ENCODE measurements at places on chromosomes 7 and 10.

DNA sequence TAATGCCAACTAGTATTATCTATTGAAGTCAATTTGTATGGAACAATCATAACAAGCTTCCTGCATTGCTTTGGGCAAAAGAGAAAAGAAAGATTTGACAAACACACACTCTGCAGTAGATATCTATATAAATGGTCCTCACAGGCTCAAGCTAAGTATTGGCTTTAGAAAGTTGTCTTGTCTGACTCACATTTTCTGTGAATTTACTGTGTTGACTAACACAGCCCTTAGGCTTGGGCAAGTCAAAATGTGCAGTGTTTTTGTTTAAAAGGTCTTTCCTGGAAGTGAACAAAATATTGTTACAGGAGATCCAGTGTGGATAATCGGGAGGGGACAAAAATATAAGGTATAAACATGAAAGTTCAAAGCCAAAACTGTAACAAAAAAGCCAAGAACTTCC lies 194.4 kb downstream of the RELN start:
- DNase-seq = no peak

GRCh38 chr10:34576797-34577196 lies 238.3 kb downstream of the PARD3 start:
- no peak for DNase-seq

- DNase-seq = no peak
Measured at GRCh38 chr10:114442091-114442630, 37.9 kb upstream of the AFAP1L2 start.

DNA sequence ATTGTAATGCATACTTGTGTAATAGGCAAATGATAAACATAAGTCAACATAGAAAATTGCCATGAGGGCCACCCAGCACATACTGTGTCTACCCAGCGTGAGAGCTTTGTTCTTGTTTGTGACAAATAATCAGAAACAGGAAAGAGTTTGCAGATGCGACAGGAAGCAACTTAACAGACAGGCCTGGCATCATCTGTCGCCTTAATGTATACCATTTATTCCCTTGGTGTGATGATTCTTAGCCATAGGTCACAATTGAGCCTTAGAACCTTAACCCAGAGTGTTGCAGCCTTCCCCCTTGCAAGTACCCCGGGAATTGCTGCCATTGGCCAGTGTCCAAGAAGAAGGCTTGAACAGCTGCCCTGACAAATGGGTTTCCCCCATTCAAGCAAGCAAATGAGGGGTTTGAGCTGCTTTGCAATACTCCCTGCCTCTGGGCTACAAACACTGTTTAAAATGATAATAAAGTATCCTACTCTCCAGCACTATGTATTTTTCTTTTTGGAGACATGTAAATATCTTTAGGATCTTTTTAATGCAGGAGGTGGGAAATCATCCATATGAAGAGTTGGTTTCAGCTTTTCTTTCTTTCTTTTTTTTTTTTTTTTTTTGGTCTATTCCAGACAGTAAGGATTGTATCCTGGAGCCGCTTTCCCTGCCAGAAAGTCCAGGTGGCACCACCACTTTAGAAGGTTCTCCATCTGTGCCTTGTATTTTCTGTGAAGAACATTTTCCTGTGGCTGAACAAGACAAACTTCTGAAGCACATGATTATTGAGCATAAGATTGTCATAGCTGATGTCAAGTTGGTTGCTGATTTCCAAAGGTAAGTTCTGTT lies 80.0 kb downstream of the ZNF277 start:
- DNase-seq = no peak

GRCh38 chr10:116654816-116655215 lies 34.1 kb downstream of the PNLIPRP2 start:
- no peak for DNase-seq

GRCh38 chr10:4820804-4821401 lies 5.1 kb upstream of the AKR1E2 start:
- DNase-seq = peak; percentile 4

DNA sequence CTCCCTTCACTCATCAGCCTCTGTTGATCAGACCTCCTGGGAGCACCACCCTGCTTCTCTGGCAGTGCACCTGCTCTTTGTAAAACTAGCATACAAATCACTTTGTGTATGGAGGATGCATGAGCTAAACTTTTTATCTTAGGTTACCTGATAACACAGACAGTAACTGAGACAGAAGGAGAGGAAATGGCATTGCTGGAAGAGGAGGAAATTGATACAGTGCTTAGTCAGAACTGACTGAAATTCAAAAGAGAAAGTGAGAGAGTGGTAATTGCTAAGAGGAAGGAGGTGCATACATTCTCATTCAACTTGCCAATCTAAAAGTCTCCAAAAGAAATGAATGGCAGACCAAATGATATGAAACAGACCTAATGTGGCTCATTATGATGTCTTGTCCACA lies 1120.7 kb downstream of the GATA3 start:
- DNase-seq = no peak

- DNase-seq = no peak
Measured at GRCh38 chr7:47283497-47284131, 298.3 kb downstream of the TNS3 start.

DNA sequence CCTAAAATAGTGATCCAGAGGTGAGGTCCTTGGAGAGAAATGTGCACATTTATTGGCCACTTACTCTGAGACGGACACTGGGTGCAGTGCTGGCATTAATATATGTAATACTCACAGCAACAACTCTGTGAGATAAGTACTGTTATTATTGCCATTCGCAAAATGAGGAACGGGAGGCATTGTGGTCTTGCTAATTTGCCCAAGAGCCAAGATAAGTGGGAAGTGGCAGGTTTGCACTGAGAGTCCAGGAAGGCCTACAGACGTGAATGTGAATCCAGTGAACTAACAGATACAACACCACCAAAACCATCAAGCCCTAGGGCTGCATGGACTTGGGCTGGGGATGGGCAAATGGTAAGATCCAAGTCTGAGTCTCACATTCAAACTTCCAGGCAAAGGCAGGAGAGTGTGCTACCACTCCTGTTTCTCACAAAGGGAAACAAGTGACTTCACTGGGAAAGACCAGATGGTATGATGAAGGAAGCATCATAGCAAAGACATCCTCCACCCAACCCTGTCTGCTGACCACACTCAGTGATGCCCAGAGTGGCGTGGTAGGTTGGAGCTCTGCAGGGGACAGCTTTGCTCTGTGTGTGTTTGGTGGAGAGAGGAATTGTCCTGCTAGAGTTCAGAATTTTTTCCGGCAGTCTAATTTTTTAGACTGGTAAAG lies 19.2 kb downstream of the TMEM273 start:
- DNase-seq = no peak

DNA sequence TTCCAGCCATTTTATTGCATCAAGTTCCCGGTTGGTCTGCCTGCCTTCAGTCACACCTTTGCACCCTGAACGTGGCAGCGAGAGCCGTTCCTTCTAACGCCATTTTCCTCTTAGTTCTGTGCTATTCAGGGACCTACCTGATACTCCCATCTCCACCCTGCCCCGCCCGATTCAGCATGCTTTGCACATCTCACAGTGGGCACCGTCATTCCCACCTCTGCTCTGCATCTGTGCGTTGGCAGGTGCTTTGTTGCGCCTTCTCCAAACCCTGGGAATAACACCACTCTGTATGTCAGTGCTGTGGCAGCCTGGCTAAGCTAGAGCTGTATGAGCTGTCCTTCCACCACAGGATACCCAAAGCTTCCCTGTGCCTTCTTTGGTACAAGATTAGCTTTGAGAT lies 96.8 kb downstream of the ACTR3B start:
- DNase-seq = no peak

DNA sequence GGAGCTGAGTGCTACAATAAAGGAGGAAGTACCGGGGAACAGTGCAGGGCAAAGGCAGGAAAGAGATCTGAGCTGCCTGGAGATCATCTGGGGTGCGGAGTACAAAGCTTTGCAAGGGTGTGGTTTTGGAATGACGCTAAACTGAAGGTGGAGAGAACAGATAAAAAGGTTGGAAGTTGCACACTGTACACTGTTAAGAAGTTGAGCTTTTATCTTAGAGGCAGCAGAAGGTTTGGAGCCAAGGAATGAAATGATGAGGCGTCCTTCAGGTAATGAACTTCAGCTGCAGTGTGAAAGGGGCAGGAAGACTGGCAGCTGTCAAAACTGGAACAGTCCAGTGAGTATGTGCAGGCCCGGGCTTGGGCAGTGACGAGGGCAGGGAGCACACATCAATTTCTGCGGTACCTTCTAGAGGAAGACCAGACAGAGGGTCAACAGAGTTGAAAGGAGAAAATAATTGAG lies 7.2 kb upstream of the ANKRD61 start:
- DNase-seq = no peak

DNA sequence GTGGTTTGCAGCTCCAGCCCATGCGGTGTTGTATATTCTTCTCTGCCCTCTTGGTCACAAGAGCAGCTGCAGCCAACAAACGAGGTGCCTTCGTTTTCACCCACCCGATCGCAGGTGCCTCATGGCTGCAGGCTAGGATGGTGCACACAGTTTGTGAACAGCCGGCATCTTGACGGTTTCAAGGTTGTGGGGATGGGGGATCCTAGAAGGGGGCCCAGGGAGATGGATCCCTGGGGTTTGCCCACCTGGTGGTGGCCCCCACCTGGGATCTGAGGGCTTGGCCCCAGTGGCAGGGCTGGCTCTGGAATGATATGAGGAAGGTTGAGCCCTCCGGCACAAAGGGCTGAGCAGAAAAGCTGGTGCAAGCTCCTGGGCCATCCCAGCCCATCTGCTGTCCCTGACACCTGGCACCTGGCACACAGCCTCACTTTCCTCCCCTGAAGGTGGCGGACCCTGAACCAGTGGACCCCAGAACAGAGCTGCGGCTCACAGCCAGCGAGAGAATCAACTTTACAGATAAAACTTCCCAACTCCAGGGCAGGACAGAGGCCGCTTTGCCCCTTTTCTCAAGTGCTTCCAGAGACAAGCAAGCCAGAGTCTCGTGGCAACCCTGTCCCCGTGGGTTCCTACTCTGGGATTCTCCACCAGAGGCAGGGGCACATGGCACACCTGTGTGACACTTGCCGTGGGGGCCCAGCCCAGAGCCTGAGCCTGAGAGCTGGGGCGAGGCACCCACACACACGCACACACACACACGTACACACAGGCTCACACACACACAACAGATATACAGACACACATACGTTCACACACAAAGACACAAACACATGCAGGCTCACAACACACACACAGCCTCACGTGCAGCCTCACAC lies 177.3 kb upstream of the PPP2R2D start:
- no peak for DNase-seq

DNA sequence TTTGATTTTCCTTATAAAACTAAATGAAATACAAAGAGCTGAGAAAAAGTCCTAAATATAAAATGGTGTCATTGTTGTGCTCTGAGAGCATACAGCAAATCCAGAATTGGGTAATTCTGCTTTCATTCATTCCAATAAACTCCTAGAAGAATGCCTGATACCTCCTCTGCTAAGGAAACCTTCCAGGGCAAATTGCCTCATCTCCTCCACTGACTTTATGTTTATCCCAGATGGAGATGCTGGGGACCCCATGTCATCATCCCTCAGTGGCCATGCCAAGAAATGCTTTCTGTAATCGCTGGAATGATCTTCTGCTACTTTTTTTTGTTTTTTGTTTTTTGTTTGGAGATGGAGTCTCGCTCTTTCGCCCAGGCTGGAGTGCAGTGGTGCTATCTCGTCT lies 119.3 kb upstream of the PRKCQ start:
- no peak for DNase-seq

- DNase-seq = no peak
Measured at GRCh38 chr10:27747096-27747451, 1.5 kb upstream of the MKX start.

DNA sequence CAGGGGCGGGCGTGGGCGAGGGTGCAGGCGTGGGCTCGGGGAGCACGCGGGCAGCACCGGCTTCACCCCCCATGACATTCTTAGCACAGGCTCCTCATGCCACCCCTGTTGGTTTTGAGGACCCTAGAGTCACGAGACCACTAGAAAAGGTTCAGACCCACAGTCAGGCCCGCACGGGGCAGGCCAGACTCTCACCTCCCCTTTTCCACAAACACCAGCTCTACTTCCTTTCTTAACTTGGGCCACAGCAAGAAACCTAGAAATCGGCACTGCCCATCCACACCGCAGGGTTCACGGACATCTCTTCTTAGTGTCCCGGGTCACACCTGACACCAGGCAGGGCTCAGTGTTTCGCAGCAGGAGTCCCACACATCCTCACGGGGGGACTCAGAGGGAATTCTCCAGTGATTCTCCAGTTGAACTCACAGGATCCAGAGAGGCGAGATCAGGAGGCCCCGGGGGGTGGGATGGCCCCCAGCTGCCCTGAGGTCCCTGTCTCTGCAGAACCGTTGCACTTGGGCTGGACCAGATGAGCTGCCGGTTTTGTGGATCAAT lies 52.0 kb downstream of the JAKMIP3 start:
- DNase-seq = no peak

DNA sequence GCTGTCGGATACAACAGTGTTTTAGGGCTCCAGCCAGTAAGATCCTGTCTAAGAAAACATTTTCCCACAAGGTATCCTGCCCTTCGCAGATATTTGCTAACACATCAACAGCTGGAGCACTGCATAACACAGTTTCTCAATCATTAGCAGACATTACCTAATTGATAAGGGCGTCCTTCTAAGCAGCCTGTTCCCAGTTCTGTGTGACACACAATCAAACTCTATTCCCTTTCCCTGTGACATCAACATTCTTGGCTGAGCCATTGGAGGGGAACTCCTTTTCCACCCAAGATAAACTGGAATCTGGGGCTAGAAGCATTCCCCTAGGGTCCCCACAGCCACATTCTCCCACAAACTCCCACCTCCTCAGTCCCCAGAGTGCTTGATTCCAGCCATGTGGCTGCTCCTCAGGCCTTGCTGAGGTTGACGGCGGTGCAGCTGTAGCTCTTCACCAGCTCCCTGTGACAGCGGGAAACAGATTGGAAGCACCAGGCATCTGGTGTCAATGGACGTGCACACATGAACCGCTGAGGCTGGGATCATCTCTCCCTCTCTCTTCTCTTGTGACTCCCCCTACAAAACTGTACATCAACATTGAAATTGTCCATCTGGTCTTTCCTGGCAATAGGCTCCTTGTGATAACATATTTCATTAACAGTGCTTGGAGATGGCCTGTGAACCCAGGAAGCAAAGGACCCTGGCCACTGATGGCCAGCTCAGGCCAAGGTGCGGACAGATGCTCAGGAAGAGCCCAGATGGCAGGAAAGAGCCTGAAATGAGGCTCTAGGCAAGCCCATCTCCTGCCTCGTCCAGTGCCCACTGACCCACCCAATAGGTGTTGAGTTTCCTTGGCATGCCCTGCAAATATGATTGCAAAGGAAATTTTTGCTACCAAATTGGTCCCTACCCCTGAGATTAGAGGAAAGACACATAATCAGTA lies 131.1 kb upstream of the TBX20 start:
- DNase-seq = no peak

DNA sequence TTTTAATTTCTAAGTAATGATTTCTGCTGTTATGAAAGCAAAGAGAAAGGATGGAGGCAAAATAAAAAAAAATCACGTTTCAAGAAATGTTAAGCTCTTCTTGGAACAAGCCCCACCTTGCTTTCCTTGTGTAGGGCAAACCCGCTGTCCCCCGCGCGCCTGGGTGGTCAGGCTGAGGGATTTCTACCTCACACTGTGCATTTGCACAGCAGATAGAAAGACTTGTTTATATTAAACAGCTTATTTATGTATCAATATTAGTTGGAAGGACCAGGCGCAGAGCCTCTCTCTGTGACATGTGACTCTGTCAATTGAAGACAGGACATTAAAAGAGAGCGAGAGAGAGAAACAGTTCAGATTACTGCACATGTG lies 2.4 kb downstream of the ADRB1 start:
- no peak for DNase-seq
